Stimulated activated CD4-positive, alpha-beta T cell treated with anti-CD3 and anti-CD28 coated beads, Interleukin-15, amount 100 ng/mL, for 48 hours (primary cell): ENCODE measurements at places on chromosomes 12 and 14.

DNA sequence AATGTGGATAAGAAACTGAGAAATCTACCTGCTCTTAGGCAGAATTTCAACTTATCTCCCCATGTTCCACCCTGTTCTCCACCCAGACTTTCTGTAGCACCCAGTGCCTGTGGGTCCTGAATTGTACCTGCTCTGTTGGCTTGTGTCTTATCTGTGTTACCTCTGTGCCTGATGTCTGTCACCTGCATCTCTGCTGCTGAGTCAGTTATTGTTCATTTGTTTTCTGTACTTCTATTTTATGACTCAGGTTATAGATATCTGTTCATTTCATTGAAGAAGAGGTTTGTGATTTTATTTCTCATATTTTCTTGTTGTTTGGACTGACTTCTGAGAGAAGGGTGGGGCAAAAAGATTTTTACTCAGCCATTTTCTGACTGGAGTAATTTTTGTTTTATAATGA, 11.7 kb downstream of the SOCS4 start:
- no peak for DNase-seq

- no peak for DNase-seq
Measured at GRCh38 chr12:122023339-122024131, 1.9 kb downstream of the BCL7A start.

- no peak for DNase-seq
Measured at GRCh38 chr14:68796418-68797101, 3.7 kb upstream of the ZFP36L1 start.

DNA sequence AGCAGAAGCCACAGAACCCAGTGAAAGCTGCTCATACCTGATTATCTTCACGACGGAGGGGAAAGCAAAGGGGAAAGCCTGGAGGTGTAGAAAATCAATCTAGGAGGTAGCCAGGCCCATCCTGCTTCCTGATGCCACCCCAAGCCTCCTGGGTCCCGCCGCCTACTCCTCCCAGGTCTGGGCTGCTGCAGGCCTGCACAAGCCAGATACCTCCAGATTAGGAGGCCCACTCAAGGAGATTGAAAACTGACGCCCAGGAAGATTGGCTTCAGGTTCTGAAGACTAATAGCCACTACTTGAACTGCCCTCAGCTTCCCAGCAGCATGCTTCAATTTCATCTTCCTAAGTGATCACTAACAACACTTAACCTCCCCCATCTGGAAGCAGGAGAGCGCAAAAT, 87.1 kb downstream of the GCH1 start:
- no peak for DNase-seq

GRCh38 chr12:88413646-88414045, 166.6 kb downstream of the KITLG start:
- DNase-seq, result no peak

DNA sequence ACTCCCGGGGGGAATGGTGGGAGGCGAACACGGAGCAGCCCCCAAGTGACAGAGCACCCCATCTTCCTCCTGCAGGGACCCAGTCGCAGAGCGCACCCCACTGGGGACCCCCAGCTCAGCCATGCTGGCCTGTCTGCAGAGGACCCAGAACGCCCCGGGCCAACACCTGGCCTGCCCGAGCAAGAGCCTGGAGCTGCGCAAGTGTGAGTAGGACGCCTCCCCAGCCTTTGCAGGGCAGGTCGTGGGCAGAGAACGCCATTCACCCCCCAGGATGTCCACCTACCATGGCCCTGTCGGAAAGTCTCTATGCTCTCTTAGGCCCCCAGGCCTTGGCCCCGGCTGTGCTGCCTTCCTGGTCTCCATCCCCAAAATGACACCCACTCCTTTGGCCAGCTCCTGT, 30.4 kb downstream of the FAM222A start:
- DNase-seq, result no peak

GRCh38 chr12:65561798-65562382, 262.4 kb upstream of the HMGA2 start:
- DNase-seq, result no peak

DNA sequence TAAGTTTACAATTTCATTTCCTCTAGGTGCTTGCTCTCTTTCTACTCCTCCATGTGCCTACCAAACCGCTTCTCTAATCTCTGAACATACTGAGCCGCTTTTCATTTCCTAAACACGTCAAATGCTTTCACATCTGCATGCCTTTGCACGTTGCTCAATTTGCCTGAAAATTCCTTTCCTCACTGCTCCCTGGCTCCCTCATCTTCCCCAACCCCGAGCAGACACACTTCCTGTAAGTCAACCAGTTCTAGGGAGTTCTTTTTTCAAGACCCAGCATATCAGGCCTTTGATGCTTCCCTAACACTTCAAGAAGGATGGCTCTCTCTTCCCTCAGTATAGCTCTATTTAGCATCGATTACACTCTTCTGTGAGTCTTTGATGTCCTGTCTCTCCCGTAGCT, 50.3 kb downstream of the LMO3 start:
- DNase-seq, result no peak

GRCh38 chr12:124901003-124901402, 13.4 kb downstream of the UBC start:
- no peak for DNase-seq

DNA sequence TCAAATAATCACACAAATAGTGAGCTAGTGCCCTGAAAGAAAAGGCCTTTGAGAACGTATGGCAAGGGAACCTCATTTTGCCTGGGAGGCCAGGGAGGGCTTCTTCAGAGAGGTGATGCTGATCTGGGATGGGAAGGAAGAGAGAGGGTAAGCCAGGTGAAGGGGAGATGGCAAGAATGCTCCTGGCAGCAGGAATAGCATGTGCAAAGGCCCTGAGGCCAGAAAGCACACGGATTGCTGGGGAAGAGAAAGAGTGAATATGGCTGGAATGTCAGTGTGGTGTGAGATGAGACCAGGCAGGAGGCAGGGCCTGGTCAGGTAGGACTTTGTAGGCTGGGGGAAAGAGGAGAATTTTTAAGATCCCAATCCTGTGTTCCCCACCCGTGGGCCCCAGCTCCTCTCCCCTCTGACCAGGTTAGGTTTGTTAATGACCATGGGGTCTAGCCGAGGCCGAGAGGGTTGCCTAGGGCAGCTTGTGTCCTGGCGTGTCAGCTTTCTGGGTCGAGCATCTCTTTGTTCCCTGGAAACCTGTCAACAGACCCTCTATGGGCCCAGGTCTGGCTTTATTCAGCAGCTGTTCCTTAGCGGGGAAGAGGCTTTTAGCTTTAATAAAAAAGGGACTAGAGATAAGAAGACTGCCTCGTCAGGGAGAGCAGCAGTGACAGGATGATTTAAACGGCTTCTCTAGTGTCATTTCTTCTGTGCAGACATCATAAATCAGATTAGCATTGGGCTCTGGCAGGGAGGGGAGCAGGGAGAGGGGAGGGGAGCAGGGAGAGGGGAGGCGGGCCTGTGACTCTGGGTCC, 123.4 kb downstream of the ADCK1 start:
- DNase-seq, result no peak

GRCh38 chr14:90398315-90398839, 1.5 kb downstream of the CALM1 start:
- DNase-seq, result peak; percentile 31
